ENCODE measurements at places on chromosomes 7 and 10.
A peak's percentile ranks its signal among the peaks of the same experiment; 100 is the strongest.

- DNase-seq = no peak
These were observed 57.7 kb downstream of the MAD1L1 start for GRCh38 chr7:2175091-2175490.

GRCh38 chr10:93701866-93702209 lies 554 bp downstream of the FRA10AC1 start:
- peak; percentile 56 for DNase-seq

- no peak for DNase-seq
These were observed 980.1 kb downstream of the KCNMA1 start for GRCh38 chr10:76657337-76658012.

DNA sequence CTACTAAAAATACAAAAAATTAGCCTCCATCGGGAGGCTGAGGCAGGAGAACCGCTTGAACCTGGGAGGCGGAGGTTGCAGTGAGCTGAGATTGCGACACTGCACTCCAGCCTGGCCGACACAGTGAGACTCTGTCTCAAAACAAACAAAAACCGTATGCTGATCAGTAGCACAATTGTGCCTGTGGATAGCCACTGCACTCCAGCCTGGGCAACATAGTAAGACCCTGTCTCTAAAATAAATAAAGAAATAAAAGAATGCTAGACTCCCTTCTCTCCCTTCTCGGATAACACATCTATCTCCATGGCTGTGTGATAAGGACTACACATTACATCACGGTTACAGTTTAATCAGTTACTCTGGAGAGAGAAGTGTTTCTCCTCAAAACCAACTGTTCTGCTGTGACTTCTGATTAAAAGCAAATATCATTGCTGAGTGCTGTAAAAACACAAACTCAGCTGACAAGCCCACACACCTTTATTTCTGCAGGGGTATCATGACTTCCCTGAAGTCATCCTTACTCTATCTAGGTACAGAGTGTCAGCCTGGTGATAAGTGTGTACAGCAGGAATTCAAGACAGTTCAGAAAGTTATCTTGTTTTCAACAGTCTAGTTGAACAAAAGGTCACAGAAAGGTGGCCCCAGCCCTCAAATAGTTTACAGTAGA lies 5.3 kb upstream of the ARHGAP19 start:
- DNase-seq = no peak

DNA sequence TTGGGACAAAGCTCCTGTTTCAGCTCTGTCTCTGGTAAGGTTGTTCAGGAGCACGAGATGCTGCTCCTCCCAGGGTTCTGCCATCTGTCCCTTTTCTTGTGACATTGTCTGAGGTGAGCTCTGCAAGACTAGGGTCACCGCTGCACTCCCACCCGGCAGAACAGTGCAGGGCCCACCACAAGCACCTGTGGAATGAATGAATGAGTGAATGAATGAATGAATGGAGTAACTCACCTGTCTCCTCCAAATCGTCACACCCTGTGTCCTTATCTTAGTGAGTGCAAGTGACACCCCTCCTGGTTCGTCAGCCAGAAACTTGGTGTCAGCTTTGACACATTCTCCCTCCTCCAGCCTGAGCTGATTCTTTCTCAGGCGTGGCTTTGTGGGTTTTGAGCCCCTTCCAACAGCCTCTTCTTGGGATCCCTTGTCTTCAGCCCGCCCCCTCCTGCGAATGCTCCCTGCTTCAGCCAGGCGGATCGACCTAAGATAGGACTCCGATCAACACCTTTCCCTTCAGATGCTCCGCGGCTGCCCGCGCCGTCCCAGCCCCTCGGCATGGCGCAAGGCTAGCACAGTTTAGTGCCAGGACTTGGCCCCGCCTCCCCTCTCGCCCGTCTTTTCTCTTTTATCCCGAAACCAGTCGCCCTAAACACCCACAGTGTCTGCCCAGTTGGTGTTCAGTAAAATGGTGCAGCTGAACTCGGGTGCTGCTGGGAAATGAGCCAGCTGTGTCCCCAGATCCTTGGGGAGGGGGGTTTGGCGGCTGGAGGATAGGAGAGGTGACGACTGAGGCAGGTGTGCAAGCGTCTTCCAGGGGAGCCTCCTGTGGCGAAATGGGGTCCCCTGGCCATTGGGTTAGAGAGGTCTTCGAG lies 89.3 kb downstream of the BEND7 start:
- DNase-seq = peak; percentile 5

GRCh38 chr10:24383681-24384106 lies 174.8 kb downstream of the KIAA1217 start:
- peak; percentile 91 for DNase-seq

DNA sequence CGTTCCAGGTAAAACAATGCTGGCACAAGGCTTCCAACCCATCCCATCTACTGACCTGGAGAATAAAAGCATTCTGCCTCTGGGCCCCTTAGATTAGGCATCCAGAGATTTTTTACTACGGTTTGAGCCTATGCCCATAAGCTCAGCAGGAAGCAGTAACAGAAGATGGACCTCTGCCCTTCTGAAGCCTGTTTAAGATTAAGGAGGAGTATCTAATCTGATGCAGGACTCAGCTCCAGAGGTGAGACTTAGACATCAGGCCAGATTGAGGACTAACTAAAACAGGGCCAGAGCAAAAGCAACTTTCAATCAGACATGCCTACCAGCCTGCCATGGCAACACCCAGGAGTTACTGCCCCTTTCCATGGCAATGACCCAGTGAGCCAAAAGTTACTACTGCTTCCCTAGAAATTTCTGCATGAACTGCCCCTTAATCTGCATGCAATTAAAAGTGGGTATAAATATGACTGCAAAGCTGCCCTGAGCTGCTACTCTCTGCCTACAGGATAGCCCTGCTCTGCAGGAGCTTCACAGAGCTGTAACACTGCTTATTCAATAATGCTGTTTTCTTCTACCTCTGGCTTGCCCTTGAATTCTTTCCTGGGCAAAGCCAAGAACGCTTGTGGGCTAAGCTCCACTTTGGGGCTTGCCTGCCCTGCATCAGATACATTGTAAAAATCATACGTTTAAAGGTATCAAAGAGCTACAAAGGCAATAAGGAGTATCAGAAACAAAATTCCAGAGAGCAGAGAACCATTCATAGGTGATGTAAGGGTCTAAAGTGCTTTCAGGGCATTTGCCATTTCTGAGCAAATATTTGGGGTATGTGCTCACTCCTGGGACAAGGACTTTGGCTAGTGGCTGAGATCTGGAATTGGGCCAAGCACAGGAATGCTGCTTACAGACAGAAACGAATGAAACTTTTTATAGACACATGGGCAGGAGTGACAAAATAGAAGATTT lies 25.0 kb upstream of the CNNM1 start:
- peak; percentile 64 for DNase-seq

- DNase-seq = peak; percentile 22
These were observed 17.9 kb upstream of the TMEM225B start for GRCh38 chr7:99579956-99580777.

GRCh38 chr7:86913709-86914108 lies 145.7 kb downstream of the ELAPOR2 start:
- DNase-seq = peak; percentile 93

DNA sequence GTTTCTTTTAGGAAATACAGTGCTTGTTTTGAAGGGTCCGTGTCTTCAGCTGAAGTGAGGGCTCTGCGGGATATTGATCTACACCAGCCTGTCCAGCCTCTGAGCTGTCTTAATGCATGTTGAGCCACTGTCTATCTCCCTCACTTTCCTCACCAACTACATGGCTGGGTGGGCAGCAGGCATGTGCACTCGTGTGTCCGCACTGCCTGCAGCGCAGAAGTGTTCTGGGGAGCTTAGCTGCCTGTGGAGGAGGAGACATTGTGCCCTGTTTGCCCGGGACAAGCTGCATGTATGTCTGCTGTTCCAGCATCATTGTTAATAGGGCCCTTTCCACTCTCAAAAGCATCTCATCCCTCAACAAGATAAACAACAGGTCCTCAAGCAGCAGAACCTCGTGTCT lies 133.1 kb upstream of the EEPD1 start:
- DNase-seq = no peak

DNA sequence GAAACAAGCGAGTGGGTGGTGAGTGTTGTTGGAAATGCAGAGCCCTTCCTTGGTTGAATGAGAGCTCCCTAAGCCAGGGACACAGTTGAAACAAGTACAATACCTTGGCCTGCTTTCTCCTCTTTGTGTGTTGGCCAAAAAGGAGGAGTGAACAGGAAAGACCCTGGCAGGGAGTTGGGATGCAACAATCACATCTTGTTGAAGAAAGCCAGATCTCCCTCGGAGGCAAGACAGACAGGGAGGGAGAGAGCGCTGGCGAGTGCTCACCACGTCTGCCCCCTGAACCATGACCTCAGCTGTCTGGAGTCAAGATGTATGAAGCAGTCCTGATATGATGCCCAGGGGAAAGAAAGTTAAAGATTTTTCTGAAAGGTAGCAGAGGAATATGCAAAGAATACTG lies 66.8 kb downstream of the ADAM12 start:
- DNase-seq = no peak

GRCh38 chr10:127715782-127716378 lies 21.1 kb upstream of the FOXI2 start:
- peak; percentile 7 for DNase-seq

DNA sequence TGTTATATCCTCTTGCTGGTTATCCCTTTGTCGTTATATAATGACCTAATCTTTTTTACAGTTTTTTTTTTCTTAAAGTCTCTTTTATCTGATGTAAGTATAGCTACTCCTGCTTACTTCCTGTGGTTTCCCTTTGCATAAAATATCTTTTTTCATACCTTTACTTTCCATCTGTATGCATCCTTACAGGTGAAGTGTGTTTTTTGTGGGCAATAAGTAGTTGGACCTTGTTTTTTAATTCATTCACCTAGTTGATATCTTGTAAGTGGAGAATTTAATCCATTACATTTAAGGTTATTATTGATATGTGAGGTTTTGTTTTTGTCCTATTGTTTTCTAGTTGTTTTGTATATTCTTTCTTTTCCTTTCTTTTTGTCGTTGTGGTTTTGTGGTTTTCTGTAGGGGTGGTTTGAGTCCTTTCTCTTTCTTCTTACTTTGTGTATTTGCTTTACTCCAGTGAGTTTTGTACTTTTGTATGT lies 168.6 kb downstream of the MLLT10 start:
- no peak for DNase-seq

GRCh38 chr10:12535656-12536055 lies 186.3 kb downstream of the CAMK1D start:
- no peak for DNase-seq

DNA sequence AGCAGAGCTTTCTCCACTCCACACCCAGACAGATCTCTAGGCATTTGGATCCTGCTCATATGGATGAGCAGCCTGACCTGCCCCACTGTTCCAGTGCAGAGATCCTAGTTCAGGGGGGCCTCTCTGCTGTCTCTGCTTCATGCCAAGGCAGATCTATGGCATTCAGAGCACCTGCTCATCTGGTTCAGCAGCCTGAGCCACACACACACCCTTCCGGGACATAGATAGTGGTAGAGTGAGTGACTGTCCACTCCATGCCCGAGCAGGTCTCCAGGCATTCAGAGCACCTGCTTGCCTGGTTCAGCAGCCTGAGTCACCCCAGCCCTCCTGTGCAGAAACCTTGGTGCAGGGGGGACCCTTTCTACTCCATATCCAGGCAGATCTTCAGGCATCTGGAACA lies 54.3 kb upstream of the ZNF800 start:
- DNase-seq = no peak

- no peak for DNase-seq
These were observed 123.6 kb upstream of the NOBOX start for GRCh38 chr7:144527051-144527471.

GRCh38 chr10:71006506-71006905 lies 118.1 kb upstream of the PCBD1 start:
- DNase-seq = no peak

GRCh38 chr7:2735744-2736143 lies 47.7 kb downstream of the AMZ1 start:
- DNase-seq = no peak

- peak; percentile 18 for DNase-seq
These were observed 143.6 kb downstream of the HBP1 start for GRCh38 chr7:107312418-107312817.

DNA sequence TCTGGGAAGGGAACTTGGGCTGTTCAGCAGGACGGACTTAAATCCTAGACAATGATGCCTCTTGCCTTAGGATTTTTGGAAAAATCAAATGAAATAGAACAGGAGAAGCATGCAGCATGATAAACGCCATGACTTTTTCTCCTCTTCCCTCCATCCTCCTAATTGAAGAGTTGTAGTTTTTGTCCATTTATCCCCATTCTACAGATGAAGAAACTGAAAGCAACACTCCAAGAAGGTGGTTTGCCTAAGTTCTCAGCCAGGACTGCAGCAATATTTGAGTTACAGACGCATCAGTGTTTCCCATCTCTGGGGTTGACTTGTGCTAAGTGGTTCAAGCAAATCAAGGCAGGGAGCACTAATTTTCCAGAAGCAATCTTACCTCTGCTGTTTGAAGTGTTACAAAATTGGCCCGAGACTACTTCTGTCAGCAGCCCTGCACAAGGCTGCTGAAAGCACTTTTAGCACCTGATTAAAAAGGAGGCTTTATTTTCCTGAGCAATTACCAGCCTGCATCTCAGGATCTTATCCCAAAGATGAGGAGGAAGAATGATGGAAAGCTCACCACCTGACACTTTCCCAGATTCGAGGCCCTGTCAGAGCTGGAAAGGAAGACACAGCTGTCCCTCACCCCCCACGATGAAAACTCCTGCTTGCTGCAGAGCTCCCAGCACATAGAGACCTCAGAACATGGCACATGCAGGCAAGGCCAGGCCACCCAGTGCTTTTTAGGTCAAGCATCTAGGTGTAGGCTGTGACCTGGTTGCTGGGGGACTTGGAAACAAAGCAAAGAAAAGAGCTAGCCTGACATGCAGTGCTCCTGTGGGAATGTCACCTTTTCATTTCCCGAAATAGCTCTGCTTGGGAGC lies 19.7 kb upstream of the C10orf71 start:
- DNase-seq = no peak

DNA sequence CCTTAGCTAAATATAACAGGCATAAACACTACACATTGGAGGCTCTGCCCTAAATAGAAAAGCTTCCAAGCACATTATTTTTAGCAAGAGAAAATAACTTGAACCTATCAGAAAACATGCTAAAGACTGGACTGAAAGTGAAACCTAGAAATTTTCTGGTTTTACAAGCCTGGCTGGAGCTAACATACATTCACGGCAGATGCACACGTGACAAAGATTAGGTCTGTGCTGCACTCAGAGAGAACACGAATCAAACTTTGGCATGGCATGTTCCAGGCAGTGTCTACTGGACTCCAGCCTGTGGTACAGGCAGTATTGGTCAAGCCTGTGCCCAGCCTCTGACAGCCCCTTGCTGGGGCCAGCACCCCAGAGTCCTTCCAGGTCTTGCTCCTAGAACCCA lies 94.1 kb upstream of the PCBD1 start:
- no peak for DNase-seq

DNA sequence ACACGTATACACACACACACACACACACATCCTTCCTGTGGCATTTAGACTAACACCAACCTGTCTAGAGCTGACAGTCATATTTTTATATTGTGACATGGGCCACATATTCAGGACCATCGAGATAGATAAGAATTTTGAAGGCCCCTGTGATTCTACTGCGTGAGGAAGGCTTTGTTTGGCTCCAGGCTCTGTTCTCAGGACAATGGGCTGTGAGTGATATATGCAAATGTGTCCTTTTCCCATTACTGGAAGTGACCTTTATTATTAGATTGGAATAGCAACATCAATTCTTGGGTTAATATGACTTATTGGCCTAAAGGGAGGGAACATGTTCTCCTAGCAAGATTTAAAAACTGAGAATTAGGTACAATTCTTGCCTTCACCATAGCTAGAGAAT lies 156.1 kb downstream of the SPAG6 start:
- no peak for DNase-seq

- DNase-seq = no peak
These were observed 20.7 kb downstream of the FAM241B start for GRCh38 chr10:69650589-69651261.

- DNase-seq = no peak
These were observed 131.5 kb upstream of the ZNF722 start for GRCh38 chr7:63867127-63867526.

- no peak for DNase-seq
These were observed 36.0 kb downstream of the CARD11 start for GRCh38 chr7:3007696-3008095.
